ENCODE measurements at places on chromosomes 4 and X.
A peak's percentile ranks its signal among the peaks of the same experiment; 100 is the strongest.

GRCh38 chr4:109729117-109729717 is 653 bp downstream of the PLA2G12A start:
- DNase-seq: no peak

GRCh38 chr4:82947498-82947897 is 47.0 kb downstream of the THAP9 start:
- no peak for DNase-seq

DNA sequence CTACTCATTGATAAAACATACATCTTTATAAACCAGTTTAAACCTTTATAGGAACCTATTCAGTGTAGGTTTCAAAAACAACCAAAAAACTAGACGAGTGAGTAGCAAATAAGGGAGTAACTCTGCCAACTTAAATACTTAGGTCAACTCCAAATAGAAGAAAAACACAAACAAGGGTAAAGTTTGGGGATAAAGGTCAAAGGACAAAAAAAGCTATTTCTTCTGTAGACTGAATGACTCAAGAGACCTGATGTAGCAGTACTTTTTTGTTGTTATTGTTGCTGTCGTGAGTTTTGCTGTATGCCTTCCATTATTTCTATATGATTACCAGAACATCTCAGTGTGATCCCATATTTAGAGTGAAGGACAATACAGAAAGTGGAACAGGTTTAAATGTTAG is 199.3 kb downstream of the SPOCK3 start:
- DNase-seq: no peak

DNA sequence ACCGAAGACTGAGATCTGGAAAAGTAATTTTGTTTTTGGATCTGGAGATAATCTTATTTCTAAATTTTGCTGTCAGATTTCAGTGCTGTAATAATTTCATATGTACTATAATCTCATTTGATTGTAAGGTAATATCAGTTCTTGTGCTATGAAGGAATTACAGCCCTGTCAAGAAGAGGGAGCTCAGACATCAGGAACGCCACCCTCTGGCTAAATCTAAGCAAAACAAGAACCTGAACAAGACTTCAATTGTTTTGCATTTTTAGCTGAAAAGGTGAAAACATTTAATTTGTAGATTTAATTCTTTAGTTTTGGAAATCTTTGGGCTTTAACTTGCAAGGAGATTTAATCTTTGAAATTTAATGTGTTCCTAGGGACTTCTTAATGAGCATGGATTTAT is 525.4 kb upstream of the HS3ST1 start:
- DNase-seq: no peak

GRCh38 chrX:68894513-68895340 is 65.9 kb downstream of the EFNB1 start:
- DNase-seq: no peak

GRCh38 chrX:77114501-77114900 is 332.7 kb upstream of the FGF16 start:
- no peak for DNase-seq

GRCh38 chr4:168647646-168648375 is 151.0 kb downstream of the PALLD start:
- DNase-seq: no peak

- DNase-seq: no peak
Measured at GRCh38 chrX:51860679-51861078, 32.7 kb upstream of the MAGED1 start.

- no peak for DNase-seq
Measured at GRCh38 chr4:28386776-28387175, 1526.1 kb downstream of the STIM2 start.

- DNase-seq: no peak
Measured at GRCh38 chr4:149279331-149279730, 536.3 kb downstream of the IQCM start.

GRCh38 chr4:108396900-108397497 is 223.4 kb upstream of the RPL34 start:
- DNase-seq: no peak

- no peak for DNase-seq
Measured at GRCh38 chrX:8084006-8084405, 87.1 kb downstream of the VCX2 start.

GRCh38 chr4:47531241-47531953 is 46.3 kb downstream of the ATP10D start:
- peak; percentile 0 for DNase-seq

DNA sequence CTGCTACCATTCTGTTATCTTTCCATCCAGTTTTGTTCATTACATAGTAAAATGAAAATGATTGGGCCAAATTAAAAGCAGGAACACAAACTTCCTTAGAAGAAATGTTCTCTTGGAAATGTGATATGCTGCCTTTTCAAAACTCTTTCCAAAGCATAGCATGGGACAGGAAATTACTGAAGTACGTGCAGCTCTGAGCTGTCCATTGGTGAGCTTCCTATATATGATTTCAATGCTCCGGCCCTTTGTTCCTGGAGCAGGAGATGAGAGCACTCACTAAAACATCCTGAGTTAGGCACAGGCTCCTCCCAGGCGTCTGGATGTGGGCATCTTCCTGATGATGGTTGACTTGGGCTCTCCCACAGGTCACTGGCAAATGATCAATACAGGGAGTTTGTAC is 33.0 kb upstream of the ANXA3 start:
- DNase-seq: no peak

GRCh38 chr4:73577371-73577770 is 42.9 kb downstream of the RASSF6 start:
- DNase-seq: no peak

GRCh38 chr4:169620880-169621248 is 486 bp downstream of the CLCN3 start:
- no peak for DNase-seq

GRCh38 chrX:37677765-37678164 is 7.8 kb upstream of the XK start:
- DNase-seq: no peak

- DNase-seq: no peak
Measured at GRCh38 chr4:20137176-20137575, 114.5 kb upstream of the SLIT2 start.

- no peak for DNase-seq
Measured at GRCh38 chr4:77699731-77700210, 94.2 kb downstream of the CXCL13 start.

DNA sequence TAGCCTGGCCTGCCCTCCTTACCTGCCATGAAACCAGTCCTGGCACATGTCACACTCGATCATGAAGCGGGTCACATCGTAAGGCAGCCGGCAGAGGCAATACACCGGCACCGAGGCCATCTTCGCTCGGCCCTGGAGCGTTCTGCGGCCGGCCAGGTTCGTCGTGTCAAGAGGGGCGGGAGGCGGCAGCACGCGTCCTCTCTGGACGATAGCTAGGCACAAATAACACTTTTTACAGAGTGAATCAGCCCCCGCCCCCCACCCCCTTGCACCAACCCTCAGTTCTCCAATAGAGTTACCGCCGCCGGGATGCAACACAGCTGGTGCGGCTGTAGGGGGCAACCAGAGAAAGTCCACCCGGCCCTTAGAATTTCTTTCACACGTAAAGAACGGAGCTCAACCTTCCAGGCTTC is 1.7 kb downstream of the PHF8 start:
- no peak for DNase-seq

DNA sequence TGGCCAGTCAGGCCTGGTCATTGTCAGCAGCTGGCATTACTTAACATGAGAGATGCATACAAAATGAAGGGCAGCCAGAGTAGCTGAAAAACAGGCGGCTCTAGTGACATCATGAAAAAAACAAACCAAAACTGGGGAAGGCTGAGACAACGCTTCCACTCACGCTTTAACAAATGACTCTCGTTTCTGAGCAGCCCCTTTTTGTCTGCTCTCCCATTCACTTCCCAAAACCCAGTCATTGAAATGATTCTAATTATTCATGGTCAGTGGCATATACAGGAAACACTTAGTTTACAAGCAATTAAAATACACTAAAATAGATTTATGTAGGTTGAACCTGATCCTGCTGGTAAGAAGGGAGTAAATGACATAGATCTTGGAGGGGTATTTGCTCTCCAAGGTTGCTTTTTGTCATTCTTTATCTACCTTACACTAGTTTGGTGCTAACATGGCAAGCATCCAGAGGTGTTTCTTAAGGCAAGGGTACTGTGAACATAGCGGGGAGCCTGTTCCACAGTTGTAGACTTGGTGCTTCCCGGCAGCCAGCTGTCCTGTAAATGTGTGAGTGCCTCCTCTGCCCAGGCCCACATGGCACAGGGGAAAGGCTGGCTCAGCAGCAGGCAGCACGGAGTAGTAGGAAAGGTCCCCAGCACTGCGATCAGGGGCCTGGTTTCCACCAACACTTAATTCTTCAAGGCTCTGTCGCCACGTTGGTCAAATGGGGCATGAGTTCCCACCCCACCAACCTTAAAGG is 61.2 kb upstream of the CITED1 start:
- DNase-seq: no peak

- DNase-seq: no peak
Measured at GRCh38 chr4:9999956-10000561, 21.2 kb downstream of the SLC2A9 start.

DNA sequence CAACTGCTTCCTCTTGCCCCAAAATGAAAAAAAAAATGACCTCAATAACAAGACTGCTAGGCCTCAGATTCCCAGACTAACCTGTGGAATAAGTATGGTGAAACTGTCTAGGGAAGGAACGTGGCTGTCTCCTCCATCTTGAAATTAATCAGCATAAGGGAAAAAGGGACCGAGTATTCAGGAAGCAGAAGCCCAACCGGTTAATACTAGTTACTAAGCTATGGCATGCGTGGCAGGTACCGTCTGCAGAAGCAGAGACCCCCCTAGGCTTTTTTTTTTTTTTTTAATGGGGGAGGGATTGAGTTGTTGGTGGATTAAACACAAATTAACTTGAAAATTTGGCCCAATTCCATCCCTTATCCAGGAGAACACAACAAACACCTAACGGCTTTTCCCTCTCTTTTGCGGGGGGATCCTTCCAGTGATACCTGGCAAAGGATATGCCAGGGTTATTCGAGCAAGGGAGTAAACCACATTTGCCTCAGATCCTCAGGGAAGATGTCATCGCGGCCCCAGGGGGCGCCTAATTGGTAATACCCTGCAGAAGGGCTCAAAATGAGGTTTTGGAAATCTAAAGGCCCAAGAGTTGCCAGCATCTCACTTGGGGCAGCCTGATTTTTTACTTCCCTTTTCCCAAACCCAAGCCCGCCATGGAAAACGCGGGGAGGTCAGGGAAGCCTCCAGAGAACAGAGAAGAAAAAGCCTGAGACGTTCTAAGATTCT is 893 bp downstream of the RLIM start:
- peak; percentile 0 for DNase-seq

- DNase-seq: no peak
Measured at GRCh38 chrX:13420545-13421183, 100.8 kb upstream of the ATXN3L start.
